ENCODE measurements at places on chromosomes 3 and 15.

- no peak for DNase-seq
Observed at GRCh38 chr3:50396502-50396901, 37.2 kb upstream of the TMEM115 start.

- no peak for DNase-seq
Observed at GRCh38 chr3:29514912-29515311, 234.0 kb downstream of the RBMS3 start.

DNA sequence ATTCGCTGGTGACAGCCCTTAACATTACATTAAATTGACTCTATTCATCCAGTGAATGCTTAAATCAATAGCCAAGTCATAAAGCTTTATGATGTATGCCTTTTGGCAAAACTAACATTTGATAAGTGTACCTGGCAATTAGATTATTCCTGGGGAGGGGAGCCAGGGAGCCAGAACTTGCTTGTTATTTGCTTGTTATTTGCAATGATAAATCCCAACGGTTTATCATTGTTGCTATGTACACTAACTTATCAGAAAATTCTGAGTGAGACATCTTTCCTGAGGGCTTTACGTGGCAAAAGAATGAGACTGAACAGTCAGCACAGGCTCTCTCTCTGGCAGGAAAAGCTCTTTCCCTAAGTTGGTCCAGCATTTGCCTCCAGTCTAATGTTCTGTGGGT, 35.8 kb upstream of the FBN1 start:
- no peak for DNase-seq

- DNase-seq: no peak
Observed at GRCh38 chr3:126375835-126376331, 18.7 kb upstream of the KLF15 start.

DNA sequence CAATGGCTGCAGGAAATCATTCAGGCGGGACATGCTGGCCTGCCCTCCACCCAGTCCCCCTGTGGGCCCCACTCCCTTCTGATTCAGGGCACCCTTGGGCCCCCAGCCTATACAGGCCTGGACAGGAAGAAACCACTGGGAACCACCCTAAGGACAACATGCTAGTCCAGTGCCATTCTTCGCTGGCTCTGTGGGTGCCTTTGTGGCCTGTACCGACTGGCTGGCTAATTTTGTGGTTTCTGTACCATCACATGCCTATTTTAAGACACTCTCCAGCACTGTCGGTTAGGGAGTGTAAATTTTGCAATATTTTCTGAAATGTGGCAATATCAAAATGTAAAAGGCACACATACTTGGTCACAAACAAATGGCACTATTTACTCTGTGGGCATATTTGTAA, 61.4 kb upstream of the POLG start:
- DNase-seq: no peak

DNA sequence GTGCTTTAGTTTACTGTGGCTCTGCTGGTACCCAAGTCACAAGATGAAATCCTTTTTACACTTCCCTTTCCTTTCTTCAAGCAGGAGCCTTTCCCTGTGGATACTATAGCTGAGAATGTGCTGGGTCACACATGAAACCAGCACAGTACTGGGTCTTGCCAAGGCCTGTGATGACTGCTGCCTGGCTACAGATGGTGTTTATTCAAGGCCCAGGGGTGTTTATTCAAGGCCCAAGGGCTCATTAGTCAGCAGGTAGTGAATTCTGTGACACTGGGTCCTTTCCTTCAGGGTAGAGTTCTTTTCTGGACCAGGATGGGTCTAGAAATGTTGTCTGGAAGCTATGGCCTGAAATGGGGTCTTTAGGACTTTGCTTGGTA, 99.4 kb downstream of the SH3GL3 start:
- no peak for DNase-seq

- no peak for DNase-seq
Observed at GRCh38 chr3:158471639-158472294, 99.2 kb upstream of the MLF1 start.

DNA sequence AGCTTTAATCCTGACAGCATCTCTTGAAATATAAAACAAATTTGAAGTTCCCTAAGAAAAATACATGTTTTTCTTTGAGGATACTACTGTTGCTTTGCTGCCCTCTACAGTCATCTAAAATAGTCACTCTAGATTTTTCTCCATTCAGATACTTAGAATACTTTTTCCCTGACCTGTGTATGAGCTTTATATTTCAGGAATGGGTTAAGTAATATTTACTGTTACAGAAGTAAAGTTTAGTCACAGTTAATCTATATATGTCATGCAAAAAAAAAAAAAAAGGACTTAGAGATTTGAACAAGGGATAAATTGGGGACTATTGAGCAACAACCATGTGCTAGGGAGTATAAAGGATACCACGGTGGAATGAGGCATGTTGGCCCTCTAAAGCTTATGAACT, 8.8 kb downstream of the NECTIN3 start:
- no peak for DNase-seq

- no peak for DNase-seq
Observed at GRCh38 chr3:13319564-13320220, 100.4 kb downstream of the NUP210 start.

- no peak for DNase-seq
Observed at GRCh38 chr15:60563539-60564404, 84.8 kb upstream of the ICE2 start.

DNA sequence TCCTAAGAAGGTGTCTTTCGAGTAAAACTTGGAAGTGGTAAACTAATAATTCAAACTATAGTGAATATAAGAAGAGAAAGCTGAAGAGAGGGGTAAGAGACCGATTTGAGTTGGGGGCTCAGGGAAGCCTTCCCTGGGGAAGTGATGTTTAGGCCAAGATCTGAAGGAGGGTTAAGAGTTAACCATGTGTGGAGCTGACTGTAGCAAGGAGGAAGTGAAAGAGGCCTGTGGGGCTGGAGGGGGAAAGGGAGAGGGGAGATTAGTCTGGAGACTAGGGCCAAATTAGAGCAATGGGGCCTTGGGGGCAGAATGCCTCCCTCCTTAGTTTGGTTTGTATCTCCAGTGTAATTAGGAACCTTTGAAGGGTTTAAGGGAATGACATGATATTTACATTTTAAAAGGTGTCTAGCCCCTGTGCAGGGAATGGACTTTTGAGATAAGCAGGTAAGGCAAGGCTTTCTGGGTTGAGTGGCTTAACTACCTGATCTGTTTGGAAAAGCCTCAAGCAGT, 2.2 kb downstream of the ZNF592 start:
- no peak for DNase-seq

DNA sequence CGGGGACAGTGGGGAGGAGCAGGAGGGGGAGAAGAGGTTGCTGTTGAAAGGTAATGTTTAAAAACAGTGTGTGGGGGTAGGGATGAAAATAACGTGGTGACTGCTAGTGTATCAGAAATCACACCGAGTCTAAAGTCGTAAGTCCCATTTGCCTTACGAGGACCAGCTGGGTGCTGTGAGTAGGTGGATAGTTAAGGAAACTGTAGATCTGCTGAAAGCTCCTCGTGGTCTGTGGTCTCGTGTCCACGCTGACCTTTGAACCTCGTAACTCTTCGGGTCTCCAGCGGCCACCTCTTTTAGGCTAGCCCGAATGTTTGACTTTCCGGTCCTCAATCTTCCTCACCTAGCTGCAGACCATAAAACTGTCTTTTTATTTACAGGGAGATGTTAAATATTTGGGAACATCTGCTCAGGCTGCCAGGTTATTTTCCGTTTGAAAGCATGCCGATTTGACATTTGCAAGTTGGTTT, 29.3 kb upstream of the ST3GAL6 start:
- DNase-seq: no peak

- DNase-seq: no peak
Observed at GRCh38 chr3:12659316-12660015, 4.5 kb downstream of the RAF1 start.

GRCh38 chr3:69241769-69242168, 119.4 kb upstream of the LMOD3 start:
- no peak for DNase-seq

Measured in gastrocnemius medialis (tissue), 4 donors.